ENCODE measurements at places on chromosomes 2 and 18.
A peak's percentile ranks its signal among the peaks of the same experiment; 100 is the strongest.

DNA sequence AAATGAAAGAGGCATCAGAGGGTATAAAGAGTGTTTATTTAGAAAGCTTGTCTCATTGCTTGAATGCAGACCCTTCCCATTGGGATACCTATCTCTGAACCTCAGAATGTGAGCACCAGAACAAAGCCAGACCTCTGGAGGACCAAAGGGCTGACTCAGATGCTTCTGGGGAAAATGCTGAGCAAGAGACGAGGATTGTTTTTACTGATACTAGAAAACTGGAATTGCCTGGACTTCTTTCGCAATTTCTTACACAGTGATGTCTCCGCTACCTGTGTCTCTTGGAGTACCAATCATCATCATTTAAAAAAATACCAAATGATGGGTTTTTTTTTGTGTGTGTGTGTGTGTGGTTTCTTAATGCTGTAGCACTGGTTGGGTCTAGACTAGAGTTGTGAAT lies 55.6 kb upstream of the CCDC85A start:
- no peak for DNase-seq

DNA sequence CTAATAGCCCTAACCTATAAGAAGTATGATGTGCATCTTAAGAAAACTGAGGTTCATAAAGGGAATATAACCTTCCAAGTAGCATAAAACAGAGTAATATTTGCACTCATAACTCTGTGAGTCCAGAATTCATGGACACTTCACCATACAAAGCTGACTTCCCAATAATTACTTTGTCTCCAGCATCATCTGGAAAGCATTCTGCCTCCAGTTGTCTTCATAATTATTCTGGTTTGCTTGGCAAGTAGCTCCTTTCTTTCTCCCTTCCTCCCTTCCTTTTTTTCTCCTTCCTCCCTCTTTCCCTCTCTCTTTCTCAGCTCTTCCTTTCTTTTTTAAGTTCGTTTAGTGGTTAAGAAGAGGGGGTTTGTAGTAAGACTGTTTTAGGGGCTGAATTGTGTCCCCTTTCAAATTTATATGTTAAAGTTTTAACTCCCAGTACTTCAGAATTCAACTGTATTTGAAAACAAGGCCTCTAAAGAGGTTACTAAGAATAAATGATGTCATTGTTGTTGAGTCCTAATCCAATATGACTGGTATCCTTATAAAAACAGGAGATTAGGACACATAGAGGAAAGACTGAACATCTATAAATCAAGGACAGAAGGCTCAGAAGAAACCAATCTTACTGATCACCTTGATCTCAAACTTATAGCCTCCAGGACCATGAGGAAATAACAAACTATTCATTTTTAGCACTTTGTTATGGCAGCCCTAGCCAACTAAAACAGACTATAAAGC lies 28.9 kb downstream of the TFPI start:
- no peak for DNase-seq

- no peak for DNase-seq
Measured at GRCh38 chr2:171319164-171319810, 114.5 kb downstream of the METTL8 start.

DNA sequence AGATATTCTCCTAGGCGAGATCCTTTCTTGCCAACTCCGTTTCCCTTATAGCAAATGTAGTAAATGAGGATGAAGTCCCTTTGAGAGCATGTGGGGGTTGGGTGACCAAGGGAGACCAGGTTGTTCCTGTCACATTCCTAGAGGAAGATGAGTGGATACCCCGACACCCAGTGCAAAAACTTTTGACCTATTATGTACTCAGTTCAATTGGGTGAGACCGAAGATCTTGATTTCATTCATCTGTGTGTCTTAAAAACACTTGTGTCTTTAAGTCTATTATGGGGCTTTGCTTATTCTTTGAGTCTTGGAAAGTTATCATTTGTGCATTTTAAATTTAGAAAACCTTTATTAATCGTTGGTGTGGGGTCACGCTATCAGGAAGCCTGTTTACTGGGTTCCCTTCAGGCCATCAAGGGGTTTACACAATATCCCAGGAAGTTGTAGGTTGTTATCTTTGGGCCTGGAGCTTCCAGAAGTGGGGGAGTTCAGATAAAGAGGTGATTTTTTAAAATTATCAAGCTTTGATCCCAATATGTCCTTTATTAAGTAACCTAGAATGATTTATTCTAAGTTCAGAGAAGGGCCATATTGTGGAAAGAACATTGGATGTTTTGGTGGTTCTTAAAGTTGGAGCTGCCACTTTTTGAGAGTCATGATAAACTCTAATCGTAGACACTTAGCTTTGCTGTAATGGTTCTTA lies 2.8 kb downstream of the RHOB start:
- no peak for DNase-seq

DNA sequence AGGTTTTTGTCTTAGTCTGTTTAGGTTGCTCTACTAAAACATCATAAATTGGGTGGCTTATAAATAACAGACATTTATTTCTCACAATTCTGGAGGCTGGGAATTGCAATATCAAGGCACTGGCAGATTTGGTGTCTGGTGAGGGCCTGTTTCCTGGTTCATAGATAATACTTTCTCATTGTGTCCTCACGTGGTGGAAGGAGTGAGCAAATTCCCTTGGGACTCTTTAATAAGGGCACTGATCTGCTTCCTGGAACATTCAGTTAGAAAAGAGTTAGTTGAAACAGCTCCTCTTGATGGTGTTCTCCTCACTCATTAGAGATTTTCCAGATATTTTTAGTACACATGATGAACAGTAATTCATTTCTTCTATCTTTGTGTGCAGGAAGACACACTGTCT lies 22.3 kb downstream of the COL4A3 start:
- no peak for DNase-seq

GRCh38 chr18:9608298-9608697 lies 6.1 kb downstream of the PPP4R1 start:
- DNase-seq: peak; percentile 73

DNA sequence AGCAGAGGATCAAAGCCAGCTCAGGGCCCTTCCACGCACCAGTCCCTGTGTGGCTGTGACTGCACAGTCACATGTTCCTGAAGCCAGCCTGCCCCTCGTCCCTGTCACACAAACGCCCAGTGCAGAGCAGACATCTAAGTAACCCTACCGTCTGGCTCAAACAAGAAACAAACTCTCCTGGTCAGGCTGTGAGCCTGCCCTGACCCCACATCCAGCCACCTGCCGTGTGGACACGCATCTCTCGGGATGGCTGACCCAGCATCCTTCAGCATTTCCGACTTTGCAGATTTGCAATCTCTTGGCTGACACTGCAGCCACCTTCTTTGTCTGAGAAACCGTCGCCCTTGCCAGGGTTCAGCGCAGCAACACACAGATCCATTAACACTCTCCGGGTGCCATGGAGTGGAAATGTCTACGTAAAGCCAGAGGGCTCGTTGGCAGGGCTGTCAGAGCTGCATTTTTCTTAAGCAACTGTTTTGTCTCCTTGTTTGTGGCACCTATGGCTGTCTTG lies 82.3 kb upstream of the ASAP2 start:
- DNase-seq: no peak

GRCh38 chr18:54616220-54616848 lies 25.3 kb downstream of the DYNAP start:
- DNase-seq: no peak

DNA sequence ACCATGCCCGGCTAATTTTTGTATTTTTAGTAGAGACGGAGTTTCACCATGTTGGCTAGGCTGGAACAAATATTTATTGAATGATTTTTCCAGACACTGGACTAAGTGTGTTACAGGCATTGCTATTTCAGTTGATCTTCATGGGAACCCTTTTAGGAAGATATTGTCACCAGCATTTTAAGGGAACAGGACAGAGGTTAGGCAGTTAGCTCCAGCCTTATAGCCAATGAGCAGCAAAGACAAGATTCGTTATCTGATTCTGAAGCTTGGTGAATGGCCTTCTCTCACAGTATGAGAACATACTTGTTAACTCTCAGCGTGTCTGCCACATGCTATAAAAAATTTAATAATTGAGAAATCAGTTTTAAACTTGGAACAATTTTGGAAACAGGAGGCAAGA lies 73.4 kb downstream of the SOCS6 start:
- no peak for DNase-seq

GRCh38 chr2:142937347-142937746 lies 59.9 kb downstream of the KYNU start:
- DNase-seq: no peak

All from hematopoietic multipotent progenitor cell treated with erythropoietin and hydrocortisone succinate and interleukin-3 and kit ligand, for 8 days (in vitro differentiated cells).